GM12878 (cell line): ENCODE measurements at places on chromosomes 6 and 20.

DNA sequence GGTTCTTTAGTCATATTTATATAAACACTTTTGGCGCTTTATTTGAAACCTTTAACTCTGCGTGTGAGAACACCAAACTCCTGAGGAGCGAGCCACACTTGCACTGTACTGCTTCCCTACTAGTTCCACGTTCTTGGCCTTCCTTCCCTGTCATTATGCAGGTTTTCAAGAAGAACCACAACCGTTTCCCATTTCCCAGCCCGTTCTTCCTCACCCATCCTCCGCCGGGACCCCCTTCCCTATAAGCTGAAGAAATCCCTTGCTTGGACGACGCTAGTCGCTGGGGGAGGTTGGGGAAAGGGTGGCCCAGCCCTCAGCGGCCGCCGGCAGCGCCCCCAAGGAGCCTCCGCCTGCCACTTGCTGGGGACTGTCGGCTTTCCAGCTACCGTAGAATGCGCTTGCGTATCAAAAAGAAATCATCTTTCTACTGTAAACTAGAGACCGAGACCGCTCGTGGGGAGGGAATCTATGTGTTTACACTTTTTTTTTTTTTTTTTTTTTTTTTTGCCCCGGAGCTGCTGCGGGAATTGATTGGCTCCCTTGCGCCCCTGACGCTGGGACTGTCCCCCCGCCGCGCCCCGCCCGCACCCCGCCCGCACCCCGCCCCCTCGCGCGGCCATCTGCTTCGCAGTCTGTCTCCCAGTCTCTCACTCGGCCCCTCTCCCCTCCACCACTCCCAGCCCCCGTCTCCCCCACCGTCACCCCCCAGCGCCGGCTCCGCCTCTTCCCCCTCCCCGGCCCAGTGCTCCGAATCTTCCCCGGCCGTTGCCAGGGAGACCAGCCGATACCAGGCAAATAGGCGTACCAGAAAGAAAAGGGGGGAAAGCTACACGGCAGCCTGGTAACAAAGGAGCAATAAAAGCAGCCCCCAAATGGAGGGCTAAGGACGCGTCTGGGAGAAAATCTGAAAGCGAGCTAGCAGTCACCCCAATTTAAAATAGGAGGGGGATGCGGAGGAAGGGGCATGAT is 2.3 kb upstream of the MARCKS start:
- peaks cover 5% of the 10 kb centered on the region for H3K4me1 ChIP-seq
- no peak for DNase-seq
- H3K27ac ChIP-seq: peak overlapping the region; percentile 94; the same call in 1 of the 2 replicates
- no peaks in the 10 kb centered on the region; the same call in 1 of the 2 replicates for H3K27me3 ChIP-seq
- H3K36me3 ChIP-seq: no peaks in the 10 kb centered on the region

GRCh38 chr6:40678941-40679340 is 91.8 kb upstream of the LRFN2 start:
- no peaks in the 10 kb centered on the region for H3K4me1 ChIP-seq
- H3K27ac ChIP-seq: no peak overlapping the region
- H3K36me3 ChIP-seq: no peaks in the 10 kb centered on the region
- H3K27me3 ChIP-seq: no peaks in the 10 kb centered on the region; the same call in none of the 2 replicates
- no peak for DNase-seq

DNA sequence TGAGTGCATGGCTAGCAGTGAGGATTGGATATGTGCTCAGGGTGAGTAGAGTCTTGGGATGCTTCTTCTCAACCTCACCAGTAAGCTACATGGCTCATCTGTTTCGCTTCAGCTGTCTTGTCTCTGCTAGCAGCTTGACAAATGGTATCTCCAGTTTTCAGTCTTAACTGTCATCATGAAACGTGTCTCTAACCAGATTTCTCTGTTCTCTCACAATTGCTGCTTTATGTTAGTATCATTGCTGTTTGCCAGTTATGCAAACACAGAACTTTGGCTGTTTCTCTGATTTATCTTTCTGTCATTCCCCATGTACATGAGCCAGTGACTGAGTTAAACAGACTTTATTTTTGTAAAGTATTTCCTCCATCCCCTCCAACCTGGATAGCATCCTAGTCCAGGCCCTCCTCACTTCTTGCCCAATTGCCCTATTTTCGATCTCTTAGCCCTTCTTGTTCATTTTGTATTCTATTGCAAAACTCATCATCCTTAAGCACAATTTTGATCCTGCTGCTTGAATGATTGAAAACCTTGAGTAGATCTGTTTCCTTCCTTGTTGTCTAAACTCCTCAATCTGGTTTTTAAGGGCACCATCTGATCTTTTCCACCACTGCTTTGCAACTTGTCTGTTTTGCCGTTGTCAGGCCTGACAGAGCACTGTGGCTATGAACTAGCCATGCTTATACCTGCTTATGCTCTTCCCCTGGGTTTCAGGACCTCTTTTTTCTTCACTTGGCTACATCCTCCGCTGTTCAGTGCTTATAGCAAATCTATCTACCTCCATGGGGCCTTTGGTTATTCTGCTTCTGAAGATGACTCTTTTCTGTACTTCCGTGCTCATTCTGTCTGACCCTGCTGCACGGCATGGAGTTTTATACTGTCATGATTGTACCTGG is 37.7 kb upstream of the ADIG start:
- no peak for DNase-seq
- no peaks in the 10 kb centered on the region; the same call in none of the 2 replicates for H3K36me3 ChIP-seq
- peak overlapping the region; percentile 4; the same call in 1 of the 2 replicates for H3K27ac ChIP-seq
- H3K4me3 ChIP-seq: no peak overlapping the region

GRCh38 chr20:59752101-59752586 is 147.8 kb downstream of the PHACTR3 start:
- no peaks in the 10 kb centered on the region for H3K36me3 ChIP-seq
- H3K4me3 ChIP-seq: peak overlapping the region; percentile 66
- peak; percentile 58 for DNase-seq
- peak overlapping the region; percentile 67 for H3K27ac ChIP-seq

- H3K27ac ChIP-seq: no peak overlapping the region
- no peak for DNase-seq
- H3K4me1 ChIP-seq: no peaks in the 10 kb centered on the region
- no peaks in the 10 kb centered on the region for H3K27me3 ChIP-seq
Observed at GRCh38 chr6:139230391-139230840, 61.4 kb downstream of the TXLNB start.
